ENCODE measurements at places on chromosomes 13 and 19.

DNA sequence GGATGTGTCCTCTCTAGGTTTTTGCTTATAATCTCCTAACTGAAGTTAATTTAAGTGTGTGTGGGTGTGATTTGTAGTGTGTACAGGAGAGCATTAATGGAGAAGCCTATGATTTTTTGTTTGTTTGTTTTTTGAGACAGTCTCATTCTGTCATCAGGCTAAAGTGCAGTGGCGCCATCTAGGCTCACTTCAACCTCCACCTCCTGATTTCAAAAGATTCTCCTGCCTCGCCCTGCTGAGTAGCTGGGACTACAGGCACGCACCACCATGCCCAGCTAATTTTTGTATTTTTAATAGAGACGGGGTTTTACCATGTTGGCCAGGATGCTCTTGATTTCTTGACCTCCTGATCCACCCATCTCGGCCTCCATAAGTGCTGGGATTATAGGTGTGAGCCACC lies 20.6 kb downstream of the ZNF701 start:
- DNase-seq, result no peak

DNA sequence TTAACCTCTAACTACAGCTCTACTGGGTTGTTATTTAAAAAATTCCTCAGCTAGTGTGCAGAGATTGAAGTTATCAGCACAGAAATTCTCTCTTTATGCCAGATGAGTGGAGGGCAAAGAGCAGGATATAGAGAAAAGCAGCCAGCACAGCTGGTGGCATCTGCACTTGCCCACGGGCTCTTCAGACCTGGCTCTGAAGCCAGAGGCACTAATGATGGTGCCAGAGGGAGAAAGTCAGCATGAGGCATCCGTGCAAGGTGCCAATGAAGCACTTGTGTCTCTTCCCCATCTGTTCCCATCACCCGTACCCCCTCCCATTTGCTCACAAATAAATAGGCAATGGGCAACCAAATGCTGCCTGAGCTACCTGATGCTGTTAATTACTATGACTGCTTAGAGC lies 138.9 kb downstream of the OLFM4 start:
- peak; percentile 97 for DNase-seq

DNA sequence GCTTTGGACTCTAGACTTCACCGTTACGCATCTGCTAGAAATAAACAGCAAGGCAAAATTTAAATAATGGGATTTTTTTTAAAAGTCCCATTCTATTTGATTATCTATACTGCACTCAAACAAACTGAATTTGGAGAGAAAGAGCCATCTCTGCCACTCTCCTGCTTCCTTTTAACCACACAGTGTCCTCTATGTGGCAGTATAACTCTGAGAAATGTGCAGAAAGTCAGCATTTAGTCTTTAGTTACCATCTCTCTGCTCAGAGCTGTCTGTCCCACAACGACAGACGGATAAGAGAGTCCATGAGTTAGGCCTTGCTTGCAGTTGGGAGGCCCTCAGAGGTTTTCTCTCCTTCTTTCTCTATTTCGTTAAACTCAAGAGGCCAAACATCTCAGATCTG lies 21.2 kb downstream of the CCNA1 start:
- peak; percentile 3 for DNase-seq

- no peak for DNase-seq
Measured at GRCh38 chr13:43963726-43964125, 84.0 kb downstream of the LACC1 start.

DNA sequence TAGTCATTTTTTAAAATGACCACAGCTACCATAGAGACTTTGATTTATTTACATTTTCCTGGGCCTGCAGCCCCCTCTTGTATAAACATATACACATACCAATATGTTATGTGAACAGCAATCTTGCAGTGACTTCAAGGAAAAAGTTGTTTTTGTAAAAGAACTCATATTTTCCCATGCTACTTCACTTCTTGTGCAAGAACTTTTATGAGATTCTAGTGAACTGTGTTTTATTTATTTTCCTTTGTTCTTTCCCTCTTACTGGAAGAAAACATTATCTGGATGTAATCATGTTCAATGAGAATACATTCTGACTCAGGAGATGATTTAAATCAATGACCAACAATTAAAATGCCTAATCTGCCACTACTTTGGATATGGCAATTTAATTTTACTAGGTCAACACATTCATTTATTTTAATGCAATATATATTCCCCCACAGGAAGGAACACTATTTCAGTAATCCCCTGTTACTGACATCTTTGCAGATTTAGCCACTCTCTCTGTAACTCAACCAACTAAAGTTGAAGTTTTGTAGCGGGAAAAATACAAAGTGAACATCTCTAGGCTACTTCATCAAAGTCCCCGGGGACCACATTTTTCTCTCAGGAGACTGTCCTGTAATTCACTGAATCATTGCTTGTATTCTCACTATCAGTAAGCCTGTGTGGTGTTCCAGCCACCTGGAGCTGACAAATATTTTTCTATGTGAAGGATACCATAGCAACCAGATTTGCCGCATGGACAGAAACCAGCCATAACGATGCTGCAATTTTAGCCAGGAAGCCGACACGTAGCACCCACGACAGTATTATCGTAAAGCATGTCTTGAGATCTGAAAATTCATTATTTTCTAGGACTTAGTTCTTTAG lies 90.5 kb downstream of the STARD13 start:
- DNase-seq, result no peak

GRCh38 chr13:113445791-113446487 lies 7.3 kb downstream of the ADPRHL1 start:
- no peak for DNase-seq

- no peak for DNase-seq
Measured at GRCh38 chr13:46996316-46997030, 99.6 kb upstream of the HTR2A start.

DNA sequence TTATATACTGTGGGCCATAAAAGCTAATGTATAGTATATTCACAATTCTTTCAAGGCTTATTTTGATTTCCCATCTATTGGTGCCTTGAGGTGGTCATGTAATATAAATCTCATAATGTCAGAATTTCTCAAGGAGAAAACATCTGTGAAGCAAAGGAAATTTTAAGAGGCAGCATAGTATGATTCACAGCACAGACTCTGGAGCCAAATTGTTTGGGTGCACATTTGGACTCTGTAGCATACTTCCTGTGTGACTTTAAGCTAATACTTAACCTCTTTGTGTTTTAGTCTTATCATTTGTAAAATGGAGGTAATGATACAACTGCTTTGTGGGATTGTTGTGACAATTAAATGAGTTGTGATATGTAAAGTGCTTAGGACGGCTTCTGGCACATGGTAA lies 67.6 kb downstream of the PIBF1 start:
- DNase-seq, result no peak

DNA sequence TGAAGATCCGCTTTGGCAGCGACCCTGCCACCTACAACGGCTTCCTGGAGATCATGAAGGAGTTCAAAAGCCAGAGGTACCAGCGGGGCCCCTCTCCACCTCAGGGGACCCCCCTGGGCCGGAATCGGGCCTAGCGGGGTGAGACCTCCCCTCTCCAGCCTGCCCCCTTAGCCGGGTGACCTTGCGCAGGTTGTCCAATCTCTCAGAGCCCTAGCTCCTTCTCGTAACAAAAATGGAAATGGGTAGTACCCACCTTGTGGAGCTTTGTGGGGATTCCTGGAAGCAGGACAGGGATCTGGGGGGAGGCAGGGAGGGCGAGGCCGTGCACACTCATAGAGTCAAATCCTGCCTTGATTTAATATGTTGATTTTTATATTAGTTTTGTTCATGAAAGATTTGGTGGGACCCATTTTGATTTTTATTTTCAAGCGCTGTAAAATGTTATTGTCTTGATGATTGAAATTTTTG lies 658 bp downstream of the SIN3B start:
- no peak for DNase-seq

DNA sequence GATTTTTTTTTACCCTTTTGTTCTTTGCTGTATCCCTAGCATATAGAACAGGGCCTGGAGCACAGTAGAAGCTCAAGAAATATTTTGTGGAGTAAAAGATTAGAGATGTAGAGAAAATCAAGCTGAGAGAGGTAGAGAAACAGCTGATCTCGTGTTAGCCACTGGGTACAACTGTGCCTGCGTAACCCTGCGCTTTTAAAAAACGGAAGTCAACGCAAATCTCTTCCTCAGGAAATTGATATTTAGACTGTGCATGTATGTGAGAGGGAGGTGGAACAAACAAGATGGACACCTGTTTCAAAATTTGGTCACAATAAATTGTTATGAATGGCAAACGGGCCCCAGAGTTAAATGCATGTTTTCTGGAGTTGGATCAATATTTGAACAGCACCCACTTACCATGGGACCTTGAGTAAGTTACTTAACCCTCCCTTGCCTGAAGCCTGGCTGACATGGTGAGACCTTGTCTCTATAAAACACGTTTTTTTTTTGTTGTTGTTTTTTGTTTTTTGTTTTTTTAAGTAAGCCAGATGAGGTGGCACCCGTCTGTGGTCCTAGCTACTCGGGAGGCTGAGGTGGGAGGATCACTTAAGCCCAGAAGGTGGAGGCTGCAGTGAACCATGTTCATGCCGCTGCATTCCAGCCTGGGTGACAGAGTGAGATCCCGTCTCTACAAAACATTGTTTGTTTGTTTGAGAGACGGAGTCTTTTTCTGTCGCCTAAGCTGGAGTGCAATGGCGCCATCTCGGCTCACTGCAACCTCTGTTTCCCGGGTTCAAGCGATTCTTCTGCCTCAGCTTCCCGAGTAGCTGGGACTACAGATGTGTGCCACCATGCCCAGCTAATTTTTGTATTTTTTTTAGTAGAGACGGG lies 3.3 kb upstream of the EPOR start:
- no peak for DNase-seq

DNA sequence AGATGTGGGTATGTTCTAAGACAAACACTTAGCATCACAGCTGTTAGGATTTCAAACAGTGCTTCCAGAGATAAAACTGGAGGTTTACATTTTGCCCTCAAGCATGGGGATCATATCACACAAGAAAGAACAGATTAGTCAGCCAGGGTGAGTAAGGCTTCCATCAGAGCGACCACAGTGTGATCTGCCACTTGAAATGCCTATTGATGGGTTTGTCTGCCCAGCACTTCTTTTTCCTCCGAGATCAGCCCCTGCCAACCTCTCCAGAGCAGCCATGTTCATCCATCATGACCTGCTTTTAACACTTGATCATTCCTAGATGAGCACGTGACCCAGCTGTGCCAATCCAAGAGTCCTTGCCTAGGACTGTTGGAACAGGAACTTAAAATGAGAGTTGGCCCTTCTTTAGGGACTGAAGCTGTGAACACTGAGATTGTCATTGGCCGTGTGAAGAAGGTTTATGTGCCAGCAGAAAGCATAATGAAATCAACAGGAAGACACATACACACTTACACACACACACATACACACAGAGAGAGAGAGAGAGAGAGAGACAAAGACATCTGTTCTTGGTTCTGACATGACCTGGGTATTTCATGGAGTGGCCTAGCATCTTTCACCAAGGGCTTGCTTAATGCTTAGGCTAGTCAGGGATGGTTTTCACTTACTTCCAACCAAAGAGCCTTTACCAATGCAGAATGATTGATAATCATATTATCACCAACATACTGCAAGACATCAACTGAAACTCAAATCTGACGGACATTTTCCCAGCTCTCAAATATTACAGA lies 5.2 kb upstream of the CEBPG start:
- no peak for DNase-seq

DNA sequence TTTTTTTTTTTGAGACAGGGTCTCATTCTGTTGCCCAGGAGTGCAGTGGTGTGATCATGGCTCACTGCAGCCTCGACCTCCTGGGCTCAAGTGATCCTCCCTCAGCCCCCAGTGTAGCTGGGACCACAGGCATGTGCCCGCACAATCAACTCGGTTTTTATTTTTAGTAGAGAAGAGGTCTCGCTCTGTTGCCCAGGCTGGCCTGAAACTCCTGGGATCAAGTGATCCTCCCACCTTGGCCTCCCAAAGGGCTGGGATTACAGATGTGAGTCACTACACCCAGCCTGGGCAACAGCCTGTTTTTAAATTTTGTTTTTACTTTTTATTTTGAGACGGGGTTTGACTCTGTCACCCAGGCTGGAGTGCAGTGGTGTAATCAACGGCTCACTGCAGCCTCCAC lies 2.3 kb upstream of the KDM4B start:
- no peak for DNase-seq

DNA sequence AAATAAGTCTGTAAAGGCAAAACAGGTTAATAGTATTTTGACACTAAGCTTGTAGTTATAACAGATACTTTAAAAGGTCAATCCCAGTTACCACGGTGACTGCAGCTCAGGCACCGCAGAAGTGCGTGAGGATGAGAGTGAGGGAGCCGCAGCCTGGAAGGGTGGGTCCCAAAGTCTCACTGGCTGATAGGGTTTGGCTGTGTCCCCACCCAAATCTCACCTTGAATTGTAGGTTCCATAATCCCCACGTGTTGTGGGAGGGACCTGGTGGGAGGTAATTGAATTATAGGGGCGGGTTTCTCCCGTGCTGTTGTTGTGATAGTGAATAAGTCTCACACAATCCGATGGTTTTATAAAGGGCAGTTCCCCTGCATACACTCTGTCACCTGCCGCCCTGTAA lies 40.0 kb upstream of the GAS6 start:
- DNase-seq, result no peak

DNA sequence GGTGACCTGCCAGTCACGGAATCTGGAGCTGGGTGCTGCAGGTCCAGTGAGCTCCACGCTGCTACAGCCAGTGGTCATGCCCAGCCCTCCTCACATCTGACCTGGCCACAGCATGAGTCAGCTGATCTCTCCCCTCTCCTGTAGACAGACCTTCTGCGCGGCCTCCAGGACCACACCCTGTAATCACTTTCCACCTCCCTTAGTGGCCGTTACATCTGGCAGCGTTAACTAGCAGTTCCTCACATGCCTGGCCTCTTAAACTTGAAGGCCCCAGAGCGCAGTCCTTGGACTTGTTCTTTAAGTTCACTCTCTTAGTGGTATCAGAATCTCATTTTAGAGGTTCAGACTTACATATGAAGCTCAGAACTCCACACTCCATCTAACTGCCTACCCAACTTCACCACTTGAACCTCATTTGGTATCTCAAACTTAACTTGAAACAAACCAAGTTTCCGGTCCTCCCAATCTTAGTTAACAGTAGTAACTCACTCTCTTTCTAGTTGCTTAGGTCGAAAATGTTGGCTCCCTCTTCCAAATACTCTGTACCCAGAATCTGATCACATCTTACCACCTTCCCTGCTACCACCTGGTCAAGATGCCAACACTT lies 22.7 kb downstream of the MIPEP start:
- DNase-seq, result no peak

DNA sequence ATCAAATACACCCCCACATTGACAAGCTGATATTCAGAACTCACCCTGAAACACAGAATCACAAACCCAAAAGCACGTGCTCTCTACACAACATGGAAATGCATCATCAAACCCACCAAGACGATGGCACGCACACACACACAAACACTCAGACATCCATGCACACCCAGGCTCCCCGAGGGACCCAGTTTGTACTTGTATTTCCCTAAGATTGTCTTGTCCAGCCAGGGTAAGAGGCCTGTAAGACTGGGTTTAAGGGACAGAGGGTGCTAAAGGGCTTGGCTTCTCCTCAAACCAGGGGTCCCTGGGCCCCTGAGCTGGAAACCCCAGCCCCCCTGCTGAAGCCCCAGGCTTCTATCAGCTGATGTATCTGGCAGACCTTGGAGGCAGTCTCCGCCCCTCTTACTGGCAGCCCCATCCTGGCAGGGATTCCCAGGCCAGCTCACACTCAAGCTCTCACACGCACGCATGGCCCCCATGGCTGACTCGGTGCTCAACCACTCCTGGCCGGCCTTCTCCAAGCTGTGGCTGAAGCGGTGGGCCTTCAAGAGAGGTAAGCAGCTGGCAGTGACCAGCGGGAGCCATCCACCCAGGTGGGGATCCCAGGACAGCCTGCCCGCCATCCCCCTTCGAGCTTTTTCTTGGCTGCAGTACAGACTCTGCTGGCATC lies 6.5 kb downstream of the ARHGEF18 start:
- DNase-seq, result no peak
